T-helper 17 cell (primary cell): ENCODE measurements at places on chromosomes 5 and 9. TPM values are rescaled to one million over a fixed set of nuclear protein-coding genes. Genes with fewer than 3 reads are reported as not detected.

GRCh38 chr5:135051399-135051798 lies 17.4 kb upstream of the PITX1 start:
- DNase-seq, result no peak

DNA sequence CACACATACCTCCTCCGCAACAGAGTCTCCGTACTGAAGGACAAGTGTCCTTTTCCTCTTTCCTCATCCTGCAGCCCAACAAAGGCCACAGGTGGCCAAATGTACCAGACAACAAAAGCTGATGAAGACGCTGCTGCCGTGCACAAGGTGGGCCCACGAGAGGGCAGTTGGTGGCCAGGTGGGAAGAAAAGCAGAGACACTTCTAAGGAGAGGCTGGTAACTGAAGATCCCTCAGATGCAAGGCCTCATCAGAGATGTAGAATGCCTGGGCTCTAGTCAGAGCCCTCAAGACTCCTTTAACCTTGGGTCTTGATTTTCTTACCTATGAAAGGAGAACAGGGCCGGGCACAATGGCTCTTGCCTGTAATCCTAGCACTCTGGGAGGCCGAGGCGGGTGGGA lies 75.7 kb downstream of the NRG2 start:
- DNase-seq, result no peak

DNA sequence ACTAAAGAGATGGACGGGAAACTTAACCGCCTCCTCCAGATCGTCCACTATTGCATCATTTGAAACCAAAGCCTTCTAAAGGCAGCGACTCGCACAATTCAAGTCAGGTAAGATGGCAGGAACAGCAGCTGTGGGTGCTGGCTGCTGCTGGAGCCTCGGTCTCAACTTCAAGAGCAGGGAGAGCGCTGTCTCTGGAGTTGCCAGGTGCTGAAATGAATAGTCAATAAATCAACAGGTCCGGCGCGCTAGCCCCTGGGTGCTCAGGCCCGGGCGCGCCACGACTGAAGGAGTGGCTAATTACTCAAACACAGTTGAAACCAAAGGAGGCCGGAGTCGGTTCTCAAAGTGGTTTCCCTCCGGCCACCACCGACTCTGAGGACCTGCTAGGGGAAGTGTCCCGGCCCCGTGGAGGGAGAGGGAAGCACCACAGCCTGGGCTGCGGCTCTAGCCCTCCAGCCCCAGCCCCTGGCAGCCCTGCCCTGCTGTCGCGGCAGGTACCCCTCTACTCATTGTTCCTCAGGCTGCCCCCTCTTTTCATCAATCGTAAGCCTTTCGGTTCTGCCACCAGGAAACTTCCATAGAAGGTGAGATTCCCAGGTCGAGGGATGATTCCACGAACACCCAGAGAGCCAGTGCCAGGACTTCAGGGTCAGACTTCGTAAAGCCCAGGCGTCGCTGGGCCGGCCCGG lies 804 bp downstream of the TTC39B start:
- DNase-seq, result peak; percentile 29

- no peak for DNase-seq
Observed at GRCh38 chr9:133387680-133388079, 11.5 kb downstream of the STKLD1 start.

DNA sequence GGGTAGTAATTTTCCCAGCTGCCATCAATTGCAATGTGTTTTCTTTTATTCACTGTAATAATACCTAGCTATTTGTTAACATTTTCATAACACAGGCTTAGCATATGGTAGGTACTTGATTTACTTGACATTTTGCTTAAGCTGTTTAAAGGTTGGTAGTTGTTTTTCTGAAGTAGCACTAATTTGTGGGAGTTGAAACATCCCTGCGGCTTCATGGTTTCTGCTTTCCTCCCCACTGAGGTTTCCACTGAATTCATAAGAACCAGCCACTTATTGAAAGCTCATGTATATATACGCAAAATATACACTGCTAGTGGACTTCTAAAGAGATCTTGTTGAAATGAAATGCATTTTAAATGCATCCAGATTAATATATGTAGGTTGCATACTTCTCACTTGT lies 559.9 kb downstream of the TLE4 start:
- no peak for DNase-seq

Gene DBH
- total RNA-seq, result 0.18 TPM

DNA sequence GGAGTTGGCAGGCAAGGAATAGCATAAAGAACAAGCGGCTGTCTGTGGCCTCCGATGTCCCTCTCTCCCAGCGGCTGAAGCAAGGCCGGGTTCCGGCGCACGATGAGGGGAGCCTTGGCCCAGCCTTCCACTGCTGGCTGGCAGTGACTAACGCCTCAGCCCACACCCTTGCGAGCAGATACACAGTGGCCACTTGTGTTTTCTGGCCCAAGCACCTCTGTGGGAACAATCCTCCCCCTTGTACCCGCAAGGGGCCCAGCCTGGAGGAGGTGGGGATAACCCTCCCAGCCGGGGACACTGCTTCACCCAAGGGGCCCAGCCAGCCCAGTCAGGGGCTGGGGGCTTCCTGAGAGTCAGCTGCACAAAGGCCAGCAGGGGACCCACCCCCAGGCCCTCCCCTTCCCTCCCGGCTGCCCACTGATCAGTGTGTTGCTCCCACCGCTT lies 23.2 kb downstream of the STK10 start:
- no peak for DNase-seq

Gene GKAP1
- 7.9 TPM for total RNA-seq
